ENCODE measurements at places on chromosomes 16 and 17.

DNA sequence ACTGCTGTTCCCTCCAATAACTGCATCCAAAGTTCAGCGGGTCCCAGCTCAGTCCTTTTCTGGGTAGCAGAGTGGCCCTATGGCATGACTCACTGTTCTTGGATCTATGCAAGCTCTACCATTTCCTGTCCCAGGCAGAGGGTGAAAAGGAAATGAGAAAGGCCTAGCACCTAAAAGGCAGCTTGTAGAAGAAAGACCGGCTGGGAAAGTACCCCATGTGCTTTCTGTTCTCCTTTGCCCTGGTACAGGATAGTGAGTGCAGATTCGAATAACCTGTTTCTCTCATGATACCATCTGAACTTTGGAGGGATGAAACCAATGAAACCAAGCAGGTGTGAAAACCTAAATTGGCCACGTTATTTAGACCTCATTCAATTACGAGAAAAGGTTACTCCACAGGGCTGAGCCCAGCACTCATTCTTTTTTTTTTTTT, 12.7 kb upstream of the HASPIN start:
- DNase-seq: no peak

DNA sequence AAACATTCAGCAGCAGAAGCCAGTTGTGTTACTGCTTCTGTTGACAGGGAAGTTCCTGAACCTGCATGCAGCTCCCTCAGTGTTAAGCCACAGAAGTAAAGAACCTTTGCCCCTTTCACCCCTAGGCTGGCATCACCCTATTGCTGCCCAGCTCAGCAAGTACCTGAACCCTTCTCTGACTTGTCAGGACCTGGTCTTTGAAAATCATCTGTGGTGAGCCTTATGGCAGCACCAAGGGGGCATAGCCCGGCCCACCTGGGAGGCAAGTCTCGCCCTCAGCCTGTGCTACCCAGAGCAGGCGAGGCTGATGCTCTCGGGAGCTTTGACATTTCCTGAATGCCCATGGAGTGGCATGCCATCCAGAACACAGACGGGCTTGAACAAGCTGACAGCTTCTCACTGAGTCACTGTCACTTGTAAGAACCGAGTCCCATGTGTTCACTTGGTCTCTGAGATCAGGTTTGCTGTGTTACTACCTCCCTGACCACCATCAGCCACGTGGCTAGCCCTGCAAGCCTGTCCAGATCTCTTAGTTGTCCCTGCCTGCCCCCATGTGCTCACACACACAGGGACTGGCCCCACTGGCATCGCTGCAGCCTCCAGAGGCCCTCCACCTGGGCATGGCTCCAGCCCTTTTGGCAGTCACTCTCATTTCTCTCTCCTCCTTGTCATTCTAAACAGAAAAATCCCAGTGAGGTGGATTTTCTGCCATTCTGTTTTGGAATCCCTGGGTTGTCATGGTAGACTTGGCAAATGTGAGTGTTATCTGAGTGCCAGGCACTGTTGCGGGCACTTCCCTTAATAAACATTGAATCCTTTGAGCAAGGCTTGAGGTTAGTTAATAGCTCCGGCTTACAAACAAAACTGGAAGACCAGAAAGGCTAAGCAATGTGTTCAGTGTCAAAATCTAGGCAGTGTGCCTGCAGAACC, 2.9 kb upstream of the CARMIL2 start:
- DNase-seq: no peak

- no peak for DNase-seq
Measured at GRCh38 chr17:81870131-81870980, 781 bp downstream of the ARHGDIA start.

GRCh38 chr16:48218473-48218872, 25.6 kb upstream of the LONP2 start:
- no peak for DNase-seq

DNA sequence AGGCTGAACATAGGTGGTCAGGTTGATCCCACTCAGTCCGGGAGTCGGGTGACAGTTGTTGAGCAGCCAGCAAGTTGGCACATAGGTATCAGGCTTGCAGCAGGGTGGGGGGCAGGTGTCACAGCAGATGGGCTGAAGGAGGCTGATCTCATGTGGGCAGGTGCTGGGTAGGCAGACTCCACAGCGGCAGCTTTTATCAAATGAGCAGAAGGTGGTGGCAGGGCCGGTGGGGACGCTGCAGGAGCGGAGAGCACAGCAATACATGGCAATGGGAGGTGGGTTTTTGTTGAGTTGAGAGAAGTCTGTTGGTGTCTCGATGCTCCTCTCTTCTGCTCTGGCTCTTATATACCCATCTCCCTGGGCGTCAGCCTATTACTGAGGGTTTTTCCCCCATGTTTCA, at the start of gene KRTAP3-1:
TSS of gene KRTAP3-1 (minus strand) at position 318 of the 400 bp plus-strand sequence. CDS start at position 264, 54 bp downstream.
- DNase-seq: no peak

- peak; percentile 79 for DNase-seq
Measured at GRCh38 chr17:64357191-64357981, 33.3 kb downstream of the PECAM1 start.

GRCh38 chr16:4679850-4680636, 13.3 kb upstream of the NUDT16L1 start:
- no peak for DNase-seq

DNA sequence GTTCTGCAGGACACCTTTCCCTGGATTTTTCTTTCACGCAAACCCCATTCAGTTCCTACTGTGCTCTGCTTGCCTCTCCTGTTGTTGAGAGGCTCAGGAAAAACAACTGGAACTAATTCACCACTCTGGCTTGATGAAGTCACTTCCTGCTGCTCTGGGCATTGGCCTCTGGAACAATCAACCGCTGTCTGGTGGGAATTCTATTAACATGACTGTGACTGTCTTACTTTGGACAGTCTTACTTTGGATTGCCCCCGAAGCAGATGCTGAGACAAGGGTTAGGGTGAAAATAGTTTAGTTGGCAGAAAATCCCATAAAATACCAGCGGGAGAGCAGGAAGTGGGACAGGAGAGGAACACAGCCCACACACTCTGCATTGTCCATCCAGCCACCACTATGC, 90.0 kb upstream of the HSBP1 start:
- peak; percentile 42 for DNase-seq

- DNase-seq: no peak
Measured at GRCh38 chr17:50495918-50496317, 12.3 kb upstream of the MYCBPAP start.

GRCh38 chr17:38602956-38603785, 2.6 kb downstream of the SRCIN1 start:
- no peak for DNase-seq

DNA sequence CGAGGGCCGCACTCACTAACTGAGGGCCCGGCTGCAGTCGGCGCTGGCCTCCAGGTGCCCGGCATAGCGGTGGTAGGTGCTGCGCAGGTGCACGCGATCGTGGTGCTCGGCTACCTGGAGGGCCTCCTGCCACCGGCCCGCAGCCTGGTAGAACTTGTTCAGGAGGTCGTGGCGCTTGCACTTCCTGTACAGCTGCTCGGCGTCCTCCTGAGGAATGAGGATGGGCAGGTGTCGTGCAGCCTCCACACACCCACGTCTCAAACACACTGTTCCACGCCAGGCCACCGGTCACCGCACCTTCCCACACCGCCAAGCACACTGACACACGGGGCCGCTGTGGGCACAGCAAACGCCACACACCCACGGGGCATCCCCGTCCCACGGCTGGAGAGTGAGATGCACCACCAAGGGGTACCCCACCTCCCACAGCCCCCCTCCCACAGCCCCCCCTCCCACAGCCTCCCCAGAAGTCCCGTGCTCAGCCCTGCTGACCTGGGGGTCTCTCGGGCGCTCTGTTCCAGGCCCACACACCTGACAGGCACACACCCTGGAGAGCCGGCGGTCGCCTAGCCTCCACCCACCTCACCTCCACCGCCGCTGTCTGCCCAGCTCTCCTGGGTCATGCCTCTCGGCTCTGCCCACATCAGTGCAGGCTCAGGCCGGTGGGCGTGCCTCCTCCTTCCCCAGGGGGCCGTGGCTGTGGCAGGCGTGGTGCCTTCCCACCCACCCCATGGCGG, 7.4 kb upstream of the TMEM204 start:
- DNase-seq: no peak

GRCh38 chr16:46857368-46857945, 26.5 kb upstream of the C16orf87 start:
- peak; percentile 61 for DNase-seq

GRCh38 chr17:78993241-78993956, 13.7 kb upstream of the LGALS3BP start:
- DNase-seq: no peak

GRCh38 chr17:50593321-50593720, 32.8 kb downstream of the CACNA1G start:
- DNase-seq: no peak

DNA sequence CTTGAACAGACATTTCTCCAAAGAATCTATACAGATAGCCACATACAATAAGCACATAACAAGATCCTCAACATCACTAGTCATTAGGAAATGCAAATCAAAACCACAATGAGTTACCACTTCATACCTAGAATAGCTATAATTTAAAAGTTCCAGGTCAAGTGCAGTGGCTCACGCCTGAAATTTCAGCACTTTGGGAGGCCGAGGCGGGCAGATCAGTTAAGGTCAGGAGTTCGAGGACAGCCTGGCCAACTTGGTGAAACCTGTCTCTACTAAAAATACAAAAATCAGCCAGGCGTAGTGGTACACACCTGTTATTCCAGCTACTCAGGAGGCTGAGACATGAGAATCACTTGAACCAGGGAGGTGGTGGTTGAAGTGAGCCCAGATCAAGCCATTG, 19.9 kb downstream of the RANBP10 start:
- no peak for DNase-seq

- no peak for DNase-seq
Measured at GRCh38 chr16:25692742-25693508, 1.2 kb downstream of the HS3ST4 start.

- DNase-seq: no peak
Measured at GRCh38 chr16:24841291-24841690, 4.5 kb upstream of the SLC5A11 start.

- DNase-seq: no peak
Measured at GRCh38 chr17:28057731-28058246, 15.3 kb downstream of the NLK start.
